ENCODE measurements at places on chromosomes 16 and 17. TPM values are rescaled to one million over a fixed set of nuclear protein-coding genes. Genes with fewer than 3 reads are reported as not detected.

HNF1B gene
- 0.05 TPM for total RNA-seq

TNFRSF17 gene
- 3.3 TPM for total RNA-seq

ZG16 gene
- 0.09 TPM for total RNA-seq

NPIPB12 gene
- 5.2 TPM for total RNA-seq

CA5A gene
- total RNA-seq, result 0.09 TPM

KCNAB3 gene
- total RNA-seq, result 1.2 TPM

CCDC57 gene
- 39.3 TPM for total RNA-seq

DNA sequence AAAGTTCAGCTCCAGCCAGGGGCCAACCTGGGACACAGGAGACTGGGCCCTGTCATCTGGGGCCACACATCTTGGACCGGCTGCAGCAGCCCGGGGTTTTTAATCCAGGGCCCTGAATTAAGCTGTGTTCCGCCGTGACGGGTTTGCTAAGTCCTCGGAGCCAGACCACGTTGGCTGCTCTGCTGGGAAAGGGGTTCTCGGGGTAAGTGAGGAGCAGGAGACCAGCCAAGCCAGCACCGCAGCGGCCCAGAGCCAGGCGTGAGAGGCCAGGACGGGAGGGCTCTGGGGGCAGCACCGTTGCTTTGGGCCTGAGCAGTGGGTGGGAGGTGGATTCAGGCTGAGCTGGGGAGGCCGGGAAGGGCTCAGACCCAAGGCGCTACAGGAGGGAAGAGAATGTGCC, 31.3 kb upstream of the CBX4 start:
- H3K4me1 ChIP-seq, result no peaks in the 10 kb centered on the region
- H3K36me3 ChIP-seq, result no peaks in the 10 kb centered on the region
- no peak overlapping the region for H3K4me3 ChIP-seq
- DNase-seq, result no peak

DNA sequence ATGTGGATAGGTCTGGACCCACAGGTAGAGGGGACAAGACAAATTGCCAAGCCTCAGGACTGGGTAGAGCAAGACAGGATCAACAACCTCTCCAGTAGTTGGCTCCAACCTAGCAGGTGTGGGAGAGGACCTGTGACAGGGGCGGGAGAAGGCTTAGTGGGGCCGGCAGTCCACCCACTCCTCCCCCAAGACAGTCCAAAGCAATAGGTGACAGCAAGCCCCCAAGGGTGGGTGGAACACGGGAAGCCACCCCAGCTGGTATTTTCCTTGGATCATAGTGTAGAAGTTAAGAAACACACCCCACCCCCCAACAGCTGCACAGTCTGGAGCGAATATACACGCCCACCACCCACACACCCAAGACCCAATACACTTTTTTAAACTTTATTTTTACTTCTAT, 4.1 kb upstream of the STX4 start:
- H3K27me3 ChIP-seq, result no peaks in the 10 kb centered on the region
- H3K4me1 ChIP-seq, result peaks cover 11% of the 10 kb centered on the region
- no peak overlapping the region for H3K27ac ChIP-seq
- no peak for DNase-seq
- H3K36me3 ChIP-seq, result no peaks in the 10 kb centered on the region
- H3K4me3 ChIP-seq, result no peak overlapping the region

DNA sequence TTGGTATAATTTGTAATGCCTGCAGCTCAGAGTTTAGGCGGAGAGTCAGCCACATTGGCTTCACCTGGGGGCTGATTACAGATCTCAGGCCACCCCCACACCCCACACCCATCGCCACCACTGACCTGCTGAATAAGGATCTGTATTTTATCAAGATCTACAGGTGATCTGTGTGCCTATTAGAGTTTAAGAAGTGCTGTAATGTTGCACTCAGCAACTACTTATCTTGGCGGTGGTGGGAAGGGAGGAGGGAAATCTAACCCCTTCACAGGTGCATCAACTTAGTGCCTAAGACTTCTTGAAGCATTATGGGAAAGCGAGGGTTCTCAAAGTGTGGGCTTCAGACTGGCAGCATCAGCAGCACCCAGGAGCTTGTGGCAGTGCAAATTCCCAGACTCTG, 17.5 kb upstream of the KRT20 start:
- no peaks in the 10 kb centered on the region for H3K4me1 ChIP-seq
- H3K27me3 ChIP-seq, result no peaks in the 10 kb centered on the region
- H3K27ac ChIP-seq, result no peak overlapping the region
- no peak for DNase-seq

DNA sequence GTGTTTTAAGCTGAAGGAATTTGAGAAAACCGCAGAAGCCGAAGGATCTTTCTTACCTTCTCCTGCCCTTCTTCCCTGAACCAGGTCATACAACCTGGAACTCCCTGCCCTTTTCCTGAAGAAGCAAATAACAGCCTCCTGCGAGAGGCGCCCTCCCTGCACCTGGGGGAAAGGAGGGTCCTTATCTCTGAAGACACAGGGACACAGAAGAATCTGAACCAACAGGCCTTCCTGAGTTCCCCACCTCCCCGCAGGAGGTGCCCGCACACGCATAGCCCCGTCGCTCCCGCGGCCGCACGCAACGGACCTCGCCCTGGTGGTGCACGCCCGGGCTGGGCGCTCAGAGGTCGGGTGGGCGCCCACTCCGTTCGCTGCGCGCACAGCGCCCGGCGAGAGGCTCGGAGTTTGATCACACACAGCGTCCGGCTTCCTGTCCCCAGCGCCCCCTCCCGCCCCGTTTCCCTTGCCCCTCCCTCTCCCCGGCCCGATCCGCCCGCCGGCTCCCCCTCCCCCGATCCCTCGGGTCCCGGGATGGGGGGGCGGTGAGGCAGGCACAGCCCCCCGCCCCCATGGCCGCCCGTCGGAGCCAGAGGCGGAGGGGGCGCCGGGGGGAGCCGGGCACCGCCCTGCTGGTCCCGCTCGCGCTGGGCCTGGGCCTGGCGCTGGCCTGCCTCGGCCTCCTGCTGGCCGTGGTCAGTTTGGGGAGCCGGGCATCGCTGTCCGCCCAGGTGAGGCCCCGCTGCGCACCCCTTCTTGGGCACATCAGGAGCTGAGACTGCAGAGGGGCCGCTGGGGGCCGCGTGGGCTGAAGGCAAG, at the start of gene TNFSF12:
TNFSF12 (plus strand) TSS at position 474 of the 816 bp plus-strand sequence; CDS start at position 570, 96 bp downstream.
- no peaks in the 10 kb centered on the region for H3K4me1 ChIP-seq

GRCh38 chr17:31051506-31051905, 43.3 kb upstream of the NF1 start:
- H3K4me1 ChIP-seq, result peaks cover 12% of the 10 kb centered on the region
- DNase-seq, result no peak
- H3K27me3 ChIP-seq, result no peaks in the 10 kb centered on the region

DNA sequence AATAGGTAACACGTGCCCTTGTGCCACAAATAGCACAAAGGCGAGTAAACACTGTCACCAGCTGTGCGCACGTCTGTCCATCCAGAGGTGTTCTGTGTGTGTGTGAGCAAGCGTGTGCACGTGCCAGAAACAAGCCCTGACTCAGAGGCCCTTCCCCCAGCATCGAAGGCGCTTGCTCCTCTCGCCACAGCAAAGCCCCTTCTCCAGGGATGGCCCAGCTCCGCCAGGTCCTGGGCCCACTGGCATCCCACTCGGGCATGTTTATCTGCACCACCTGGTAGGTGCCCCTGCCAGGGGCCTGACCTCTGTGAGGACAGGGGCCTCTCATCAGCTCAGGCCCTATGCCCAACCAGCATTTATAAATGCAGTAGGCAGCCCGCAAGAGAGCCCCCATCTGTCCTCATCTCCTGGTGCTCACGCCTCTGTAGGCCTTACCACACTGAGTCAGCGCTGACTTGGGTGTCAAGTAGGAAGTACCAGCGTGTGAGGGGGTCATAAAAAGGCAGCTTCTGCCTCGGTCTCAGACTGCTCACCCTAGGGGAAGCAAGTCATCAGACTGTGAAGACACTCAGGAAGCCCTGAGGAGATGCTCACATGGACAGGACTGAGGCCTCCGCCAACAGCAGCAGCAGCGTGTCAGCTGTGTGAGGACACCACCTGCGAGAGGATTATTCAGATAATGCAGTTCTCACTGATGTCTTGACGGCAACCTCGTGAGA, 10.8 kb downstream of the TMEM235 start:
- H3K4me1 ChIP-seq, result peaks cover 58% of the 10 kb centered on the region
- H3K27me3 ChIP-seq, result no peaks in the 10 kb centered on the region
- H3K27ac ChIP-seq, result peak overlapping the region; percentile 56
- no peak overlapping the region for H3K4me3 ChIP-seq
- H3K36me3 ChIP-seq, result peaks cover 4% of the 10 kb centered on the region

GRCh38 chr16:87180069-87180468, 137.1 kb downstream of the C16orf95 start:
- H3K4me3 ChIP-seq, result no peak overlapping the region
- H3K27ac ChIP-seq, result no peak overlapping the region
- DNase-seq, result no peak
- no peaks in the 10 kb centered on the region for H3K36me3 ChIP-seq

- H3K36me3 ChIP-seq, result no peaks in the 10 kb centered on the region
- peaks cover 87% of the 10 kb centered on the region for H3K27me3 ChIP-seq
- peak overlapping the region; percentile 38 for H3K4me3 ChIP-seq
- H3K4me1 ChIP-seq, result peaks cover 39% of the 10 kb centered on the region
- DNase-seq, result no peak
Observed at GRCh38 chr17:82230609-82231311, 1.9 kb downstream of the SLC16A3 start.

DNA sequence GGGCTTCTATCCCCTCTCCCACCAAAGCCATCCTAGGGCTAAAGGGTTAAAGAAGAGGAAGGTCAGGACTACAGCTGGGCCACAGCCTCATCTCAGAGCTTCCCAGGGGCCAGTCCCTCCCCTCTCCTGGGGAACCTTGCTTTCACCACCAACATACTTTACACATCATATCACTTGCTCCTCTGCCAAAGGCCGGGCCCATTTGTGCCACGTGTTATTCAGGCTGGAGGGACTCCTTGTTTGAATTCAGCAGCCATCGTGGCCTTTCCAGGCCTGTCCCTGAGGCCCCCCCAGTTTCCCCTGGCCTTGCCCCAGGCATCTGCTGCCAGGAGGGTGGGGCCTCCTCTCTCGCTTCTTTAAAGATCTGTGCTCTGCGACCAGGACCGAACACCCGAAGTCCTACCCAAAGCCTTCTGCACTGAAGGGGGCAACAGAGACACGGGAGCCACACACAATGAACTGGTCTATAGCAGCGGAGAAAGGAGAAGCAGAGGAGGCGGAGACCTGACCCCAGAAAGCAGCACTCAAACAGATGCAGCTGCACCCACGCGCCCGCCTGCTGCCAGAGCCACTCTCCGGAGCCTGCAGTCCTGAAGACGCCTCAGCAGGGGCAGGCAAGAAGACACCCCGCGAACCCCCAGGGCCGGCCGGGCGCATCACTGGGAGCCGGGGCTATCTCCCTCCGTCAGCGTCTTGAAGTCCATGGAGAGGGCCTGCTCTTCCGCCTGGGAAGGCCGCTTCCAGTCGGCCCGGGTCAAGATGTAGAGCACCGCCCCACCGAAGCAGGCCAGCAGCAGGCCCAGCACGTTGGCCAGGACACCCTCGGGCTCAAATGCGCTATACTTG, 12.1 kb downstream of the CYB561 start:
- H3K4me3 ChIP-seq, result no peak overlapping the region
- peaks cover 49% of the 10 kb centered on the region for H3K4me1 ChIP-seq
- no peak for DNase-seq
- peaks cover 3% of the 10 kb centered on the region for H3K27me3 ChIP-seq

GRCh38 chr16:87723226-87723623, 42.6 kb downstream of the KLHDC4 start:
- H3K27ac ChIP-seq, result no peak overlapping the region
- no peak overlapping the region for H3K4me3 ChIP-seq
- peaks cover 61% of the 10 kb centered on the region for H3K36me3 ChIP-seq
- H3K27me3 ChIP-seq, result no peaks in the 10 kb centered on the region

GRCh38 chr17:77254951-77255825, 114.4 kb downstream of the SEC14L1 start:
- no peak overlapping the region for H3K27ac ChIP-seq
- H3K4me1 ChIP-seq, result no peaks in the 10 kb centered on the region
- no peaks in the 10 kb centered on the region for H3K36me3 ChIP-seq
- H3K4me3 ChIP-seq, result no peak overlapping the region
- no peak for DNase-seq

DNA sequence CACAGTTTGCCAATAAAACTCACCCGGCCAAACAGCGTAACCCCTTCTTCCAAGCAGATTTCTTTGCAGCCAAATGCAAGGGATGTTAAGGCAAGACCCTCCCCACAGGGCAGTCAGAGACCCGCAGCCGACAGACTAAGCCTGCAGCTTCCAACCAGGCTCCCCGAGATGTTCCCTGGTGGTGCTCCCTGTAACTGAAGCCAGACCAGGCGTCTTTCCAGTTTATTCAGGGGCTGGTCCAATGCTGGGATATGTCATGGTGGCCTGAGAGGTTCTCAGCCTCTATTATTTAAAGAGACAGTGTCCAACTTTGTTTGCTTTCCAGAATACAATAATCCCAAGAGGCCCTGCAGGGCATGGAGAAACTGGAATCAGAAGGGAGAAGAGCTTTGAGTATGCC, at the start of gene PMP22:
PMP22 (minus strand) TSS at position 196 of the 400 bp plus-strand sequence. CDS start 4,599 bp downstream, outside the sequence.
- H3K27me3 ChIP-seq, result peaks cover 67% of the 10 kb centered on the region
- no peaks in the 10 kb centered on the region for H3K36me3 ChIP-seq
- peaks cover 4% of the 10 kb centered on the region for H3K4me1 ChIP-seq

GRCh38 chr16:10624527-10624926, 44.1 kb upstream of the EMP2 start:
- H3K36me3 ChIP-seq, result no peaks in the 10 kb centered on the region
- H3K4me1 ChIP-seq, result no peaks in the 10 kb centered on the region
- H3K4me3 ChIP-seq, result no peak overlapping the region
- H3K27me3 ChIP-seq, result no peaks in the 10 kb centered on the region
- no peak overlapping the region for H3K27ac ChIP-seq
- no peak for DNase-seq

- no peaks in the 10 kb centered on the region for H3K36me3 ChIP-seq
- no peak overlapping the region for H3K4me3 ChIP-seq
- DNase-seq, result no peak
- no peaks in the 10 kb centered on the region for H3K27me3 ChIP-seq
- H3K4me1 ChIP-seq, result no peaks in the 10 kb centered on the region
Observed at GRCh38 chr16:50459496-50460080, 88.6 kb upstream of the NKD1 start.
